ENCODE measurements at places on chromosomes 3 and 15.

DNA sequence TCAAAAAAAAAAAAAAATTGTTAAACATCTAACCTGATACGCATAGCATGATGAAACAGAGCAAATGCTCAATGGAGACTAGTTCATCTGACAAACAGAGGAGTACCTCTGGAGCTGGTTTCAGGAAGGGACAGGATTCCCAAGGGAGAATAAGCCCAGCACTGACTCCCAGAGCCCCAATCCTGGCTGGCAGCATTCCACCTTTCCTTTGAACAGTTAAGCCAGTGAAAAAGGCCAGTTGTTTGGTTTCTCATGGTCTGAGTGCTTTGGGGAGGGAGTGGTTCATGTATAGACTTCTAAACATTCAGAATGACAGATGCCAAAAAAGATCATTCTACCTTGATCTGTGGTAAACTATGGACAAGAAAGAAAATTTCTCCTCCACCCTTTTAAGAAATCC lies 277.9 kb upstream of the RARB start:
- ATAC-seq, result no peak

DNA sequence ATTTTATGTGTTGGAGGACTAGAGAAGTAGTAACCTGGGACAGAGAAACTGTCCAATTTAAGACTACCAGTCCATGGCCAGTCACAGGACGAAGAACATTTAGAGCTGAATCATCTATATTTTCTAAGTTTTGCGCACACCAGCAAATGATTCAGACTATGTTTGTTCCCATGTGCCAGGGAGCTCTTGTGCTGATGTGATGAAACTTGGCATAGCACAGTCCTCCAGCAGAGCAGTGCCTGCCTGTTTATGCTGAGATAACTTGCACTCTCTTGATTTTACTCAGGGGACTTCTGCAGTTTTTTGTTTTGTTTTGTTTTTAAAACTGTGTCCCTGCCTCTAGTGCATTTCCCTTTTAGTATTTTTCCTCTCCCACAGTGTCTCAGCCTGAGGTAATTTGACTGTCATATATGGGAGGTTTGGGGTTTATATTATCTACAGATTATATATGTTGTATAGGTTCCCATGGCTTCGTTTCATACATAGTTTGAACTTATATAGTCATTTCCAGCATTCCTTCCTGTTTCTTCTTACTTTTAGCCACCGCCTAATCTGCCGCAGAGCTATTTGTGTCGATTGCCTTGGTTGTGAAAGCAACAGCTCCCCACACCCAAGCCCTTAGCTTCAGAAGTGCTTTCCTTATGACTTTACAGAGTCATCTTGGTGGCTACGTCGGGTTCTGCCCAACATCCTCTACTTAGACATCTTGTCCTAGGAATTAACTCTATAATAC lies 45.5 kb downstream of the PPM1L start:
- no peak for ATAC-seq

DNA sequence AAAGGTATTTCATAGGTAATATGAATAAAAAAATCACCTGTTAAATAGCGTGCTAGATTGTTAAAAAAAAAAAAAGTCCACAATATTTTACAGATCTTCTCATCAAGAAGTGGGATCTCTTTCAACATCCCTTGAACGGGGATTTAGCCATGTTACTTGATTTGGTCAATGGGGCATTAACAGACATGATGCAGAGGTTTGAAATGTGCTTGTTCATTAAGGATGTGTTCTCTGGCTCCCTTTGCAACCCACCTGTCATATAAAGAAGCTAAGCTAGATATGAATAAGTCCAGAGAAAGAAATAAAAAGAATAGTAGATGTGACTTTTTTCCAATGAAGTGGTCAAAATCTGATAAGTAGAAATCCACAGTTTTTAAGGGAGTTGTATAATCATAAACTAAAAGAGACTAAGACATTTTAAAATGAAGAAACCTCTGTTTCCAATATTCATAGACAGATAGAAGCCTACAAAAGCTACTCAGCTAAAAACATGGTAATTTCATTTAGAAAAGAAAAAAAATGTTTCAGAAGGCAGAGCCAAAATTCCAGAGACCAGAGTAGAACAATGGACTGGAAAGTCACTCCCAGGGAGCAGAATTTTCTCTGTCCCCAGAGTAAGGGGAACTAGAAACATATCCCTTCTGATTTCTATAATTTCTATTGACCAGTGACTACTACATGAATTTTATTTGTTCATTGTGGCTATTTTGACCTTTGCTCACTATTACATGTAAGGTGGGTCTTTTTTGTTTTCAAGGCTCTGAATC lies 79.2 kb downstream of the PLSCR2 start:
- ATAC-seq, result no peak

GRCh38 chr15:48451241-48451640 lies 120.0 kb downstream of the DUT start:
- no peak for ATAC-seq

Measured in SK-N-SH treated with all-trans-retinoic acid at 6 μM for 48 hours (cell line).